ENCODE measurements at places on chromosomes 5 and 9.
A peak's percentile ranks its signal among the peaks of the same experiment; 100 is the strongest.

- no peak for DNase-seq
Observed at GRCh38 chr9:100440071-100440470, 13.1 kb downstream of the MSANTD3 start.

DNA sequence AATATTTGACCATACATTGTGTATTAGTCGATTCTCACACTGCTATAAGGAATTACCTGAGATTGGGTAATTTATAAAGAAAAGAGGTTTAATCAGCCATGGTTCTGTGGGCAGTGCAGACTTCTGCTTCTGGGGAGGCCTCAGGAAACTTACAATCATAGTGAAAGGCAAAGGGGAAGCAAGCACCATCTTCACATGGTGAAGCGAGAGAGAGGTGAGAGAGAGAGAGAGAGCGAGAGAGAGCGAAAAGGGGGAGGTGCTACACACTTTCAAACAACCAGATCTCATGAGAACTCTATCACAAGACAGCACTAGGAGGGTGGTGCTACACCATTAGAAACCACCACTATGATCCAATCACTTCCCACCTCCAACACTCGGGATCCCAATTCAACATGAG lies 4.1 kb upstream of the GRAMD2B start:
- no peak for DNase-seq

DNA sequence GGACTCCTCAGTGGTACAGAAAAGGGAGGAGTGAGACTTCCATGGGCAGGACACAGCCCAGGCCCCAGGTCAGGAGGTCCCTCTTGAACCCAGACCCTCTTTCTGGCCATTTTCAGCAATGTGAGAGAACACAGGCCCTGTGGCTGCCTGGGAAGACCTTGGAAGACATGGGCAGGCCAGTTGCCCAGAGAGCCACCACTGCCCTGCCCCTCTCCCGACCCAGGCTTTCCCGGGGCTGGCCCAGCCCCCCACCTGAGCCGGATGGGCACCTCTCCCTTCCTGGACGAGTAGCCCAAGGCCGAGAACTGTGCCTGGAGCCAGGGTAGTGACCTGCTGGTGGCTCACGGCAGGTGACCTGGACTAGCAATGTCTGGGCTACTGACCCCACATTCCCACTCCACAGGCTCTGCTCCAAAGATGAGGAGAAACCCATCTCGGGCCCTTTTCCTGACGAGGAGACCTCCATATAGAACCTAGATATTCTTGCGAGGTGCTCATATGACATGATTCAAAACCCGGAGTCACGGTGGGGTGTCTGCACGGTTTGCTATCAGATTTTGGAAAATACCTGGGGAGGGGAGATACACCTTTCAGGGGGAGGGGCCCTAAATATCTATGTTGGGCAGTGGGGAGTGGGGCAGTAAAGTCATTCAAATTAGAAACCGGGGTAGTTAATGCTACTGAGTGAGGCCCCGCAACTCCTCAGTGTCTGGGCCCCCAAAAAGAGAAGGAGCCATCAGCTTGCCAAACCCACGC lies 59.4 kb downstream of the ZNF354C start:
- DNase-seq = no peak

DNA sequence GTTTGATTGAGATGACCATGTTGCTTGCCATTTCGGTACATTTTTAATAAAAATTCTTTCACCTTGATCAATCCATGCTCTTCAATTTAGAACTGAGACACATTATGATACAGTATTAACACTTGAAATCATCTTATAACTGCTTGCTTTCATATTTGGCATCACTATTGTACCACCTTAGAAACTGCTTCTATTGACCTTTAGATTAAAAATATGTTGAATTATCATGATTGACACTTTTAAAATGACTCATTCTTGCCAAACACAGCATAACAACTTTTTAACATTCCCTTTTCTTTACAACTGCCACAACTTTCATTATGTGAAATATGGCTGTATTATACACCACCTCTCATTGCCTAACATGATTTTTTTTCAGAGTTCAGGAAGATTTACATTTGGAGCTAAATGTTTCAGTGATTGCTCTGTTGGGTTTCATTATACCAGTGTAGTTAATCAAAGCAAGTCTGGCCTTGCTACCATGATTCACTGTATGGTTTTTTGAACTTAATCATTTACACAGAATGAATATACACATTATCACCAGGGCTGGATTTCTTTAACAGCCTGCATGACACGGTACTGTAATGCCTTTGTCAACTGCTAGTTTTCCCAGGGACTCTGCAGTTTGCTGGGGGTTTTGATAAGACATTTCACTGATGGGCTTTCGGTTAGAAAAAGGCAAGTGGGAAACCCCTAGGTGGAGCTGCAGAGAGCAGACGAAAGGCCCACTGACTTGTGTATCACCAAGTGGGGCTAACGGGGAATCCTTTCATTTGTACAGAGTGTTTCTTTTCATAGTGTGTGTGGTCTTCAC lies 93.6 kb upstream of the TLE4 start:
- peak; percentile 31 for DNase-seq

DNA sequence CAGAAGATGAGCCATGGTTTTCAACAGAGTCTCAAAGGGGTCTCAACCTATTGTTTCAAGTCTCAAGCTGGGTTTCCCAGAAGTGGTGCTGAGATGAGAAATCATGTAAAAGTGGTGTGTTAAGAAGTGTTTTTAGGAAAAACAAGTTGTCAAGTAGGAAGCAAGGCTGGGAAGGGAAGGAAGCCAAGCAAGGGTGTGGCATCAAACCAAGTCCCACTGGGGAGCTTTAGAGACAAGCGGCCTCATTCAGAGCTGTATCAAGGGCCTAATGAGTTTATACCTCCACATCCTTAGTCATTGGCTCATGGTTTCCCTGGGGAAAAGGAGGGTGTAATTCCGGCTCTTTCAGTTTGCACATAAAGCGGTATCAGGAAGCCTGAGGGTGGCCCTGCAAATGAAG lies 26.4 kb upstream of the GABRB2 start:
- DNase-seq = no peak

Data from glutamatergic neuron (in vitro differentiated cells).